ENCODE measurements at places on chromosomes 6 and 20.
A peak's percentile ranks its signal among the peaks of the same experiment; 100 is the strongest.

- peak; percentile 48 for DNase-seq
Observed at GRCh38 chr6:89640804-89641203, 2.3 kb upstream of the LYRM2 start.

- DNase-seq = peak; percentile 10
Observed at GRCh38 chr6:149230712-149231460, 86.6 kb upstream of the TAB2 start.

DNA sequence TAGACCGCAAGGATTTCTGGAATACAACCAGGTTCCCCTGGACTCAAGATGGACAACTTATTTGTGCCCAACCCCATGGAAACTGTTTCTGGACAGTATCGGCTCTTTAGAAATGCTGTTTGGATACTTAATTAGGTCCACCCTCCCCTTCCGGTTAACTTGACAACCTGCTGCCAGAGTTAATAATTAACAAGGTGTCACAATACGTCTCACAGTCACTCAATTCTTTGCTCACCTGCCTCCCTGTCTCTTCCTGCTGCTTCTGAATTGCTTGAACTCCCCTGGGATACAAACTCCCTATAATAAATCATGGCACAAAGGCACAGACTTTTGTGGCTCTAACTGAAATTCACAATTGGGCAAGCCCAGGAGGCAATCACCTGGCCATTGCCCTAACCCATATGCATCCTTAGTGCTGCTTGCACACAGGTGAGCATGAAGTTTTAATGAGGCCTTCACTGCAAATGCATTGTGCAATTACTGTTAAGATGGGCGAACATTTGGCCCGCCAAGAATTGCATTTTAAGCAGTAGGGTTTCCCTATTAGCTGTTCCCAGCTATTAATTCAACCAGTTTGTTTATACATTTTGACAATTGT, 504.4 kb upstream of the NOX3 start:
- no peak for DNase-seq

- DNase-seq = no peak
Observed at GRCh38 chr6:168343239-168344150, 23.9 kb upstream of the DACT2 start.

DNA sequence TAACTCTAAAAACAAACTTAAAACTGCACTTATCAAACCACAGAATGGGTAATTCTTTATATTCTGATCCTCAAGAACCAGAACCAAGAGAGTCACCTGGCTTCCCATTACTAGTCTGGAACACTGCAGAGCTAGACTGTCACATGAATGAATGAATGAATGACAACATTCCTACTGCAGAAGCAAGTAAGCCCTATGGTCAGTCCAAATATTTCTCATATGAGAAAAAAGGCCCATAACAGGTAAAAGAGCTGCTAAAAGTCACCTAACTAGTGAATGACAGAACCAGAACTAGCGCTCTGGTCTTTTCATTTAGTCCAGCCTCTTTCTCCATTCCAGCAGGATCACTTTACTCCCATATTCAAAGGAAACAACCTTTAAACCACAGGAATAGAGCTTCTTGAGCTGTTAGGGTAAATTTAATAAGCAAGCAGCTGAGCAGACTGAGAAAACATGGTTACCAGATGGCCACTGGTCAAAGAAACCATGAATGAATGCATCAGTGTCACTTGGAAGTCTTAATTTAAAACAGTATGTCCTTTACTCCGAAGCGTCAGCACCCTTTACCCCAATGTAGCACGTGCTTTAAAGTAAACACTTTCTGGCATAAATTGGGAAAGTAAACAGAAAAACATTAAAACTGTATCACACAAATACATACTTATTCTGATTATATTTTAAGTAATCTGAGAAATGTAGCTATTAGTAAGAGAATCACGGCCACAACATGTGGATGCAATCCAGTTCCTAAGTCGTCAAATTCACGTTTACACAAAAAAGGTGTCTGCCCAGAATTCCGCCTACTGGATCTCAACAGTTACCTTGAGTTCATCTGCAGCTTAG, 1.4 kb downstream of the PREP start:
- DNase-seq = peak; percentile 54

DNA sequence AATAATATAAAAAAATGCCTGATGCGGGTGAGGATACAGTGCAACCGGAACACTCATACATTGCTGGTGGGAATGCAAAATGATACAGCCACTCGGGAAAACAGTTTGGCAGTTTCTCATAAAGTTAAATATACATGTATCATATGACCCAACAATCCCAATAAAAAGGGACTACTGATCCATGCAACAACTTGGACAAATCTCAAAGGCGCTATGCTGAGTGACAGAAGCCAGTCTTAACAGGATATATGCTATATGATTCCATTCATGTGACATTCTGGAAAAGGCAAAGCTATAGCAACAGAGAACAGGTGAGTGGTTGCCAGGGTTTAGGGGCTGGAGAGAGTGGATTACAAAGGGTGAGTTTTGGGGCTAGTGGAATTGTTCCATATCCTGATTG, 170.2 kb upstream of the MLN start:
- no peak for DNase-seq

- peak; percentile 90 for DNase-seq
Observed at GRCh38 chr6:45613656-45614055, 235.9 kb upstream of the SUPT3H start.
